Regular cardiac myocyte (primary cell): ENCODE measurements at places on chromosomes 3 and 15. TPM values are rescaled to one million over a fixed set of nuclear protein-coding genes. Genes with fewer than 3 reads are reported as not detected.

Gene PFKFB4
- total RNA-seq: 20.3 and 50.2 TPM in 2 replicates

Gene TICRR
- 3.7 and 5.0 TPM in 2 replicates for total RNA-seq

Gene MAP3K13
- 22.6 and 23.0 TPM in 2 replicates for total RNA-seq

Gene TMF1
- 48.8 and 50.4 TPM in 2 replicates for total RNA-seq

Gene LARP6
- 49.0 and 65.0 TPM in 2 replicates for total RNA-seq

Gene ETV5
- total RNA-seq: 30.2 and 33.2 TPM in 2 replicates
